ENCODE measurements at places on chromosomes 2 and 18.
A peak's percentile ranks its signal among the peaks of the same experiment; 100 is the strongest.

- no peak for DNase-seq
Measured at GRCh38 chr2:229126066-229126465, 145.0 kb downstream of the PID1 start.

DNA sequence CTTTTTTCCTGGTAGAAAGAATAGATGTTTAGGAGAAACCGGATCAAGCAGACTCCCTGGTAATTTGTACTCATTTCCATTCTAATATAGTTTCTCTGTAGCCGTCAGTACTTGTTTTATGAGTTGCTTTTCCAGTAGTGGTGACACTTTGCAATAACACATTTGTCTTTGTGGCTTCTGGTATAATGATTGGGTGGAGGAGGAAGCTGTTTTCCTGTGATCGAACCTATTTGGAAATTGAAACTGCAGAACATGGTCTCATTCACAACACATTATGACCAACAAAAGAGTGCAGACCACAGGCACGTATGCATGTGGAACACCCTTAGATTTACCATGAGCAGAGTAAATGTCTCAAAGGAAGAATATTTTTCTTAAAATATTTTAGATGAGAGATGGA lies 7.6 kb upstream of the SERPINB12 start:
- DNase-seq = no peak

DNA sequence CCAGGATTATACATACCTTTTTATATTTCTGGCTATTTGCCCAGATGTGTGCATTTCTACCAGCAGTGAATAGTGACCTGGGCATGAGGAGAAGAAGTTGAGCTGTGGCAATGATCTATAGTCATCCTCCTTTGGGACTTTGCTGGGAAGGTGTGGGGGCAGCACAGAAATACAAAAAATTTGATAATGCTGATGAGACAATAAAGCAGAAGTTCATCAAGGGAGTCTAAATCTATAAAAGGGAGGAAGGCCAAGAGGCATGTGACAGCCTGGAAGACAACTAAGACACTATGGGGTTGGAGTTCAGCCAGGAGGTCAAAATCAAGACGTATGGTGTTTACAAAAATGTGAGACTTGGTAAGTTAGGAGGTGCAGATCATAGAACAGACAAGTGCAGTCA lies 52.2 kb downstream of the FSHR start:
- DNase-seq = no peak

- DNase-seq = no peak
Measured at GRCh38 chr2:165469417-165469816, at the start of gene CSRNP3. TSS of gene CSRNP3 (plus strand) at chr2:165469698. CDS start at chr2:165595066, 125,368 bp downstream.

- DNase-seq = no peak
Measured at GRCh38 chr2:101111262-101111838, 39.8 kb downstream of the TBC1D8 start.

DNA sequence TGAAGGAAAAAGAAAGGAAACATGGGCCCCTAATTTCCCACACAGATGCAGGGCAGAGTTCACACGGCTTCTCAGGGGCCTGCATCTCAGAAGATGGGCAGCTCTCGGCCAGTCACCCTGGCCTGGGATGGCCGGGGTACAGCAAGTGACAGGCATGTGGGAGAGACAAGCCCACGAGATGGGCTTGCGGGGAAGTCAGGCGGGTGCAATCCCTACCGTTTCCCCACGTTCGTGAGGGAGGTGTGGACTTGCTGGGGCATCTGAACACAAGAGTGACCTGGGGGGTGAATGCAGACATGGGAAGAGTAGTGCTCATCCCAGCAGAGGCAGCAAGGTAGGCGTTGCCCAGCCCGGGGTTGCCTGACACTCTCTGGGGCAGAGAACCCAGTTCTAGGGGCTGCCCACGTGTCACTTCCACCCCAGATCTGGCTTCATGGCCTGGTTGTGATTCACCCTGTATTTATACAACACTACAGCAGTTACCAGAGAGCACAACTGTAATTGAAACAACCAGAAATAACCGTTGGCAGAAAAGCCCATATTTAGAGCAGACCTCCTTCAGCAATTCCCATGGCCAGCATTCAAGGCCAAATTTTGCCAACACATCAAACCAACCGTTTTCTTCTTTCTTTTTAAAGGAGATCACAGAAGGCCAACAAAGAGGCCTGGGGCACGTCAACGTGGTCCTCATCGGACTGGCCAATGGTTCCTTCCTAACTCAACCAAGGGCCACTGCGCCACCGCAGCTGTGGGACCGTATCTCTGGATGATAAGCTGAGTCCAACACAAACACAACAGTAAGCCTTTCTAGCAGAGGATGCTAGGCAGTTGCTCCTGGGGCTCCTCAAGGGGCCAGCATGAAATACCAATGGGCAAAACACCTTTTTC lies 58.4 kb downstream of the PARD6G start:
- no peak for DNase-seq

- no peak for DNase-seq
Measured at GRCh38 chr2:73255007-73255644, 21.0 kb downstream of the CCT7 start.

DNA sequence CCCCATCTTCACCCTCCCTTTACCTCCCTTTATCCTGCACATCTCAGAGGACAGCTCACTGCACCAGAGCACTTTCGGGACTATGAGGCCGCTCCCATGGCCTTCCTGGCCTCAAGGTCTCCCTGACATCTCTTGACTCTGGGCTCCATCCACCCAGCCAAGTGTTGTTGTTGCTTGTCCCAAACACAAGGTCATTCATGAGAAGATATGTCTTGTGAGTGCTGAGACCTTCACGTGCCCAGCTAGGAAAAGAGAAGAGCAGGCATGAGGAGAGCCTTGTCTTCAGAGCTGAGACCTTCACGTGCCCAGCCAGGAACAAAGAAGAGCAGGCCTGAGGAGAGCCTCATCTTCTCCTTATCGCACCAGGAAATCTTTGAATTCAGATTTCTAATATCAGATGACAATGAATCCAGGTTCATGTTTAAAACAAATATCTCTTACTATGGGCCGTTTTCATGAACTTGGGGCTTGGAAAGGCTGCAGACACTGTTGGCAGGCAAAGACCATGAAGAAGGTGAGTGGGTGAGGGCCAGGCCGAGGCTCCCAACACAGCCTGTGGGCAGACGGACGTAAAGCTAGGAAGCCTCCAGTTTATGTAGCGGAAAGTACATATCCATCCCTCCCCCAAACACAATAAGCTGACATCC lies 256.1 kb downstream of the NDUFA10 start:
- DNase-seq = no peak

GRCh38 chr18:48949606-48950535 lies 894 bp downstream of the SMAD7 start:
- peak; percentile 16 for DNase-seq

- DNase-seq = no peak
Measured at GRCh38 chr2:203873921-203874631, 6.5 kb downstream of the CTLA4 start.

DNA sequence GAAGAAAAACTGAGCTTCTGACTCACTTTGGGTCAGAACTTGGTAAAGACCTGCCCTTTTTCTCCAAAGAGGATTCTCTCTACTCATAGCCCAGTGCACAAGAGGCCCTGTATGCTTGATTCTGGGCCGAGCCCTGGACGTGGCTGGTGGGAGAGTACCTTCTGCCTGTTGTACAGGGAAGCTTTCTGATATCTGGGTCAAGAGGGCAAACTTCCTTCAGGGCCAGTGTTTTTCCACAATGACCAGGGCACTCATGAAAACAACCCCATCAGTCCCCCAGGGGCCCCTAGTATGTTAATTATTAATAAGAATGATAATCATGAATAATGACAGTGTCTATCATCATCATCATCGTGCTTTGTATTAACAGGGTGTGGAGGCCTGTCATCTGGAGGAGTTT lies 90.0 kb downstream of the TGFA start:
- DNase-seq = no peak

DNA sequence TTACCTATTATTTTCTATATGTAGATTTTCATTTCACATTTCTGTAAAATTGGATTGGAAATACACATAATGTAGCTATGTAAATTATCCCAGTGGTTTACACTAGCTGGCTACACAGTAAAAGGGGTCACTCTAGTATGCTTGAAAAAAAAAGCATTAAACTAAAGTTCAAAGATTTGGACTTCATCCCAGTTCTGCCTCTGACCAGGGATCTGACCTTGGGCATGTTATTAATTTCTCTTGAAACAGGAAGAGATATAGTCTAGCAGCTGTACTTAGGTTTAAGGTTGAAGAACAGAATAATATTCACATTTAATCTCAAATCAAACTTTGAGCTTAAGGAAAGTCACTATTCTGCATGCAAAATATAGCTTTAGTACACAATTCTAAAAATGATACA lies 64.5 kb upstream of the RPE start:
- no peak for DNase-seq

DNA sequence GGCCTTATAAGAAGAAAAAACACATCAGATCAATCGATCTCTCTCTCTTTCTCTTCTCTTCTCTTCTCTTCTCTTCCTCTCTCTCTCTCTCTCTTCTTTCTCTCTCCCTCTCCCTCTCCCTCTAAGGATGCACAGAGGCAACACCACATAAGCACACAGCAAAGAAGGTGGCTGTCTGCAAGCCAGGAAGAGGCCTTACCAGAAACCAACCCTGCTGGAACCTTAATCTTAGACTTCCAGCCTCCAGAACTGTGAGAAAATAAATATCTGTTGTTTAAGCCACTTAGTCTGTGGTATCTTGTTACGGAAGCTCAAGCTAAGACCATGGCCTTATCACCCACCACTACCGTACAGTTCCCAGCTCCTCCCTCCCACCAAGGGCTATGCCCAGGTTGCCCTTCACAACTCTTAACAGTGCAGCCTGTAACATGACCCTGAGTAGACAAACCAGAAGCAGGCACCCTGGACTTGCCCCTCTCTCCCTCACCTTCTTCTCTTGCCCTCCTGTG lies 25.2 kb upstream of the TMEM237 start:
- no peak for DNase-seq

DNA sequence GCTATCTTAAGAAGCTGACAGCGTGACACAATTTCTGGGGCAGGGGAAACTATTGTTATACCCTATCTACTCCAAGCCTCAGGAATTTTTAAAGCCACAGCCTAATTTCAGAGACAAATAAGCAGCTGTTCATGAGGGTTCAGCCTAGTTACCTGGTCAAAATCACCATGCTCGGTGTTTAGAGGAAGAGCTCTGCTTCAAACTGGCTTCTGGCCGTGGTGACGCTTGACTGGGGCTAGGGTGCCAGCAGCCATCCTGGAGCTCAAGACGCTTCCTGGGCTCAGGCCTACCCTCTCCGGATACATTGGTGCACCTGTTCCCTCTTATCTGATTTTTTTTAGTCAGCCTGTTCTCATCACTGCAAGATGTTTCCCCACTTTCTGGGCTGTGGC lies 41.7 kb downstream of the FRZB start:
- DNase-seq = no peak

- no peak for DNase-seq
Measured at GRCh38 chr2:46171411-46171953, 125.7 kb upstream of the EPAS1 start.

Measured in NCI-H1930 (cell line).